Kidney (tissue), 22 donors: ENCODE measurements at places on chromosomes 4 and X. TPM values are rescaled to one million over a fixed set of nuclear protein-coding genes. Genes with fewer than 3 reads are reported as not detected.

The PABPC1L2B gene
- total RNA-seq: not detected

The CT47B1 gene
- not detected for total RNA-seq

The CLDN22 gene
- not detected for total RNA-seq

The TSPAN6 gene
- total RNA-seq: 27.8 TPM

The KIAA1210 gene
- total RNA-seq: 0.03 TPM

DNA sequence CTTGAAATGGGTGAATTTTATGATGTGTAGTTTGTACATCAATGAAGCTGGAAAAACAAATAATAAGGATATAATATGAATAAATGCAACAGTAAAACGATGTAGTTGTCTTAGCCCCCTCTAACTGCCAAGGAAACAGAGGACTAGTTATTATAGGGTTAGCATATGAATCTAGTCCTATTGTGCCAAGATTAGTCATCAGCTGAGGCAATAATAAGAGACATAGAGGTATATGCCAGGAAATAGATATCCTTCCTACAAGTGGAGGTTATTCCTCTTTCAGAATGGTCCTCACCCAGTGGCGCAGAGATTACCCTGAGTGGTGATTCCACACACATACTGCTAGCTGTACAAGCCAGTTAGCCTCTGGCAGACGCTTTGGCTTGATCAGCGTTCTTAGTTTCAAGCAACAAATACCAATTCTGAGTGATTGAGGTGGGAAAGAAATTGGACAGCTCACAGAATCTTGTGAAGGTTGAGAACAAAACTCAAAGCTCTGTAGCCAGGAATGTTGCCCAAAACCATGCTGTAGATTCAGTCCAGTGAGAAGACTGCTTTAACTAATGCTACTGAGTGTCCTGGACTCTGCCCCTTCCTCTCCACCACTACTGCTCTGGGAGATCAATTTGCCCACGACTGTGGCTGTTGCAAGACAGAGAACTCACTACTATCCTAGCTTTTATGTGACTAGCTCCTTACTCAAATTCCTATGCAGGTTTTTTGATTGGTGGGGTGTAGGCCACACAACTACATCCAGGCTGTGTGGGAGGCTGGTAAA, 27.0 kb upstream of the ZNF280C start:
- no peak for DNase-seq

DNA sequence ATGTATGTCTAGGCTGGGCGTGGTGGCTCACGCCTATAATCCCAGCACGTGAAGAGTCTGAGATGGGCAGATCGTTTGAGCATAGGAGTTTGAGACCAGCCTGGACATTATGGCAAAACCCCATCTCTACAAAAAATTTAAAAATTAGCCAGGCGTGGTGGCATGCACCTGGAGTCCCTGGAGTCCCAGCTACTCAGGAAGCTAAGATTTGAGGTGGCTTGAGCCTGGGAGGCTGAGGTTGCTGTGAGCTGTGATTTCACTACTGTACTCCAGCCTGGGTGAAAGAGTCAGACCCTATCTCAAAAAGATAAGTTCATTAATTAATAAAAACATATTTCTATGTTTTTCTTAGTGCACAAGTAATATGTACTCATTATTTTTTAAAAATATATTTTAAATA, 238.1 kb downstream of the ARHGAP24 start:
- no peak for DNase-seq
